ENCODE measurements at places on chromosomes 3 and 15.
A peak's percentile ranks its signal among the peaks of the same experiment; 100 is the strongest.

DNA sequence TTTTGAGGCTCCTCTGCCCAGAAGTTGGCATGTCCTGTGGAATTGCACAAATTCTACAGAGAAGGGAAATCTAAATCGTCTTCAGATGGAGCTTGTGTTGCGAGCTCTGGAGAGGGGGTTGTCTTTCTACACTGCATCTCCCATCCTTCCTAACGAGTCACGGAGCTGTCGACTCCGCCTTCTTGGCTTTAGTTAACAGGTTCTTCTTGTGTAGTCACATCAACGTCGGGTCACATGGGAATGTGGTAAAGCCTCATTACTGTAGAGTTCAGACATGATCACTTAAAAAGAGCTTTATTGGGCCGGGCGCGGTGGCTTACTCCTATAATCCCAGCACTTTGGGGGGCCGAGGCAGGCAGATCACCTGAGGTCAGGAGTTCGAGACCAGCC lies 60.0 kb downstream of the DNASE1L3 start:
- no peak for DNase-seq

DNA sequence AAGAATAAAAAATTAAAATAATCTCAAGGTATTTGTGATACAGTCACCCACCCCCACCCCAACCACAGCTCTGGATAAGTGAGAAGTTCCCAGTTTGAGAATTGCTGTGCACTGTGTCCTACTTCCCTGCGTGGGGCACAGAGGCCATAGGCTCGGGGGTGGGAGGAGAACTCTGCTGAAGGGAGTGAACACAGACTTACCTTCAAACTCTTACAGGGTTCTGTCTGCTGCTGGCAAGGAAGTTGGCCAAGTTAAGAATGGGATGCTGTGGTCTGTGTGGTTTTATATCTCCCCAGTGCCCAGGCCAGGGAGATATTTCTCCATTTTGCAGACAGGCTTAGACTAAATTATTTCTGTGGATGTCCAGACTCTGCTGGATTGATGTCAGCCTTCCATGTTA lies 37.6 kb downstream of the SPTSSB start:
- DNase-seq, result no peak

DNA sequence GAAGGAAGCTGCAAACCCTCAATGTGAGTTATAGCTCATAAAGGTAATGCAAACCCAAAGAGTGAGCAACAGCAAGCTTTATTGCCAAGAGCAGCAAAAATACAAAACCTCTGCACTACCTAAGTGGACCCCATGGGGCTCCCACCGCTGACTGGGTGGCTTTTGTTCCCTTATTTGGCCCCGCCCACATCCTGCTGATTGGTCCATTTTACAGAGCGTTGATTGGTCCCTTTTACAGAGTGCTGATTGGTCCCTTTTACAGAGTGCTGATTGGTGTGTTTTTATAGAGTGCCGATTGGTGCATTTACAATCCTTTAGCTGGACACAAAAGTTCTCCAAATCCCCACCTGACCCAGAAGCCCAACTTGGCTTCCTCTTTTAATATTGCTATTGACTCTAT lies 154.5 kb upstream of the NSMCE3 start:
- no peak for DNase-seq

GRCh38 chr3:28840976-28841376 lies 439.9 kb upstream of the RBMS3 start:
- DNase-seq, result no peak

DNA sequence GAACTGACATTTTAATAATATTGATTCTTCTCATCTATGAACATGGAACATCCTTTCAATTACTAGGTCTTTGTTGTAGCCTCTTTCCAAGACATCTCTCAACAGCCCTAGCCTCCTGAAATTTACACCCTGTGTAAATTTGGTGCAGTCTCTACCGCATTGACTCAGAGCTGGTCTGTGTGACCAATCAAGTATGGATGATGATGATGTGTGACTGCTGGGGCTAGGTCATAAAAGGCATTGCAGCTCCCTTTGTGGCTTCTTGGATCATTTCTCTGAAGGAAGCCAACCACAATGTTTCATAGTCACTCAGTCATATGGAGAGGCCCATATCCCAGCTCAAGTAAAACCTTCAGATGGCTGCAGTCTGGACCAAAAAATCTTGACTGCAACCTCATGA lies 62.1 kb upstream of the FAM3D start:
- no peak for DNase-seq

- DNase-seq, result no peak
Observed at GRCh38 chr3:170868577-170869238, 1.3 kb downstream of the RPL22L1 start.

GRCh38 chr15:97759363-97759762 lies 201.1 kb upstream of the ARRDC4 start:
- peak; percentile 31 for DNase-seq

- no peak for DNase-seq
Observed at GRCh38 chr3:39104961-39105686, 2.3 kb downstream of the GORASP1 start.

DNA sequence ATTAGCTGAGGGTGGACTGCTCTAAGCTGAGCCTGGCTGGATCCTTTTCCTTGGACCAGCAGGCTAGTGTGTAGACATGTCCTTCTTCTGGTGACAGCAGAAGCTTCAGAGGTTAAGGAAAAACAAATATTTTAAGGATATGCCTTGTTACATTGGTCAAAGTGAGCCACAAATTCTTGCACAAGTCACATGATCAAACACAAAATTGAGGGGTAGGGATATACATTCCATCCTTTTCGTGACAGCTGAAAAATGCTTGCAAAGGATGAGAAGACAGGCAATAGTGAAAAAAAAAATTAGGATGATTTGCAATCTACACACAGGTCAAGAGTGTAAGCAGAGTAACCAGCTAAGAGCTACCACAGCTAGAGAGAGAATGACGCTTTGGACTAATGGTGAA lies 21.1 kb upstream of the OXTR start:
- DNase-seq, result no peak

DNA sequence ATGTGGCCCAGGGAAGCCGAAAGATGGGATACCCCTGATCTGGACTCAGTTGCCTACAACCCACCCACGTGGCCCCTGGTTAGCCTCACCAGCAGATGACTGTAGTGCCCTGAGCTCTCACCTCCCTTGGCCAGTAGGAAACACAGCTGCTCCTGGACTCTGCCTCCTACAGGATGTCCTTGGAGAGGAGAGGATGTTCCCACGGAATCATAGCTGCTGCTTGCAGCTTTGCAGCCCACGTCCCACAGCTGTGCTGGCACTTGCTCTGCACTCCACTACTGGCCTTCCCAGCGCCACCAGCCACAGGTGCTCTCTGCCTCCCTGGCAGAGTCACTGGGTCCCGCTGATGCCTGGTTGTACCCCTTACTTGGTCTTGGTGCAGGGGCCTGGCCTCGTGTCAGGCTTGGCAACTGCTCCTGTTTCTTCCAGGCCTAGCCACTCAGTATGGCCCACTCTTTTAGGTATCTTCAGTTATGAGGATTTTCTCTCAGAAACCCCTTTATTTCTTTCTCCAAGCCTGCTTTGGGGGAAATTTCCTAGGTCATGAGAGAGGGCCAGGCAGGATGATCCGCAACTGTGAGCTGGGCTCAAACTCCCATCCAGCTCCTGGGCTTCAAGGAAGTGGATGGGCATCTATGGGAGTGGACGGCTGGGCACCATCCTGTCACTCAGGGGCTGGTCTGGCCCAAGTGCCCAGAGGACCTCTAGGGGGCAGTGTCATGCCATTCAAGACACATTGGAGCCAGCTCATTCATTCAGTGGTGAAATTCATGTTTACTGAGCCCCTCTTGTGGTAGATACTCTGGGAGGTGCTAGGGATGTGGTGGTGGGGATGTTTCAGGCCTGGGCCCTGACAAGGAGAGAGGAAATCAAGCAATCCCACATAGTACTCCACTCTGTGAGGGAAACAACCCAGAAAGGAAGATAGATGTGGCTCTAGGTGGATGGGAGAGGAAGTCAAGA lies 16.2 kb upstream of the VILL start:
- DNase-seq, result peak; percentile 77

GRCh38 chr3:40340541-40341170 lies 31.1 kb downstream of the EIF1B start:
- no peak for DNase-seq

GRCh38 chr3:61186030-61186429 lies 65.2 kb downstream of the FHIT start:
- DNase-seq, result no peak

- no peak for DNase-seq
Observed at GRCh38 chr15:89448825-89449224, 47.6 kb downstream of the RHCG start.
